ENCODE measurements at places on chromosomes 11 and 22. TPM values are rescaled to one million over a fixed set of nuclear protein-coding genes. Genes with fewer than 3 reads are reported as not detected.

Gene ZP1
- polyA plus RNA-seq: not detected

DNA sequence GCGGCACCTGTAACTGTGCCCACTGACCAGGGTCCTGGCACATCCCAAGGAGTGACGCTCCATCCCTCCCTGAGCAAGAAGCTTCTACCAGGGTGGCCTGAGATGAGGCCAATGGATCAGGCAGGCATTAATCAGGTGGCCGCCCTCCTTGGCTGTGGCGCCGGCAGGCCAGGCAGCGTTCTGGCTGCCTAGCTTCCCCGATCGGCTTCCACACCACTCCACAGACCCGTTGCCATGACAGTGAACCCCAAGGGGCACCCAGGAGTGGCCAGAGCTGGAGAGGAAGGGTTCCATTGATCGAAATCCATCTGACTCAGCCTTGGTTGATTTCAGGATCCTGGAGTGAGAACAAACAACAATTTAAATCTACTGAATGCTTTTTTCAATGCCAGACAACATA, 20.5 kb downstream of the LRRC55 start:
- DNase-seq: no peak

DNA sequence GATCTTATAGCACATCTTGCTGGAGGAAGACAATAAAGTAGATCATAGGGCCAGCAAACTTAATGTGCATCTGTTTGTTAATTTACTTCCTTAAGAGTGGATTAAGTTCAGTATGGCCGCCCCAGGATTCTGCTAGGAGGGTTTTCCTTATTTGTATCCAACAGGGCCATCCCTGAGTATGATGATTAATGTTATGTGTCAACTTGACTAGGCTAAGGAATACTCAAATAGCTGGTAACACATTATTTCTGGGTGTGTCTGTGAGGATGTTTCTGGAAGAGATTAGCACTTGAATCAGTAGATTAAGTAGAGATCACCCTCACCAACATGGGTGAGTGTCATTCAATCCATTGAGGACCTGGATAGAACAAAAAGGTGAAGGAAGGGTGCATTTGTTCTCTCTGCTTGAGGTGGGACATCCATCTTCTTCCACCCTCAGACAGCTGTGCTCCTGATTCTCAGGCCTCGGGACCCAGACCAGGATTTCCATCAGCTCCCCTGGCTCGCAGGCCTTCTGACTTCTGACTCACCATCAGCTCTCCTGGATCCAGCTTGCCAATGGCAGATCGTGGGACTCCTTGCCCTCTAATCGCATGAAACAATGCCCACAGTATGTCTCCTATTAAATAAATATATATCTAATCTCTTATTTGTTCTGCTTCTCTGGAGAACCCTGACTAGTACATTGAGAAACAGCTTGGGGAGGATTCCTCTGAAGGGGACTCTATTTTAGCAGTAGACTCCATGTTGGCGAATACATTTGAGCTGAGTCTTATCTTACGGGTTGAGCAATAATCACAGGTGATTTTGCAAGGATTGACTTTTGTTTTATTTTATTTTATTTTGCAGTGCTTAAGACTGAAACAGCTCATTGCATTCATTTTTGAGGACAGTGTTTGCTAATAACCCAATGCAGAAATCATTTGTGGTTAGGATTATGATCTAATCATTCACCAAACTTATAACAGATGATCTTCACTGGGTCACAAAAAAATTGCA, 9.0 kb upstream of the ZBTB44 start:
- DNase-seq: no peak

DNA sequence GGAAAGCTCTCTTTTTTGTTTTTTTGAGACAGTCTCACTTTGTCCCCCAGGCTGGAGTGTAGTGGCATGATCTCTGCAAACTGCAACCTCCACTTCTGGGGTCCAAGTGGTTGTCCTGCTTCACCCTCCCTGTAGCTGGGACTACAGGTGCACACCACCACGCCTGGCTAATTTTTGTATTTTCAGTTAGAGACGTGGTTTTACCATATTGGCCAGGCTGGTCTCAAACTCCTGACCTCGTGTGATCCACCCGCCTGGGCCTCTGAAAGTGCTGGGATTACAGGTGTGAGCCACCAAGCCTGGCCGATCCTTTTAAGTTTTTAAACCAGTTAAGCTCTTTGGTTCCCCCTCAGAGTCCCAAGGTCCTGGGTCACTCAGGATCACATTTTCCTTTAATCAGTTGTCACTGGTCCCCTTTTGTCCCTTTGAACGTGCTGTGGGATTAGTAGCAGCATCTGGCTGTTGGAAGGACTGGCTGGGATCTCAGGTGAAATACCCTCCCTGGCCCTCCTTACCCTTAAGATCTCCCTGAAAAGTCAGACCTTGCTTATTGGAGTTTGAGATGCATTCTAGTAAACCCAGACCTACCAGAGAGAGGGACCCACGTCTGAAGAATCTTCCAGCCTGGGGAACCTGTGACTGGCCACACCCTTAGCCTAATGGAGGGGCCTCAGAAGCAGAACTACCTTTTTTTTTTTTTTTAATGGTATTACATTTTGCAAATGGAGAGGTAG, 8.1 kb downstream of the MALAT1 start:
- peak; percentile 91 for DNase-seq

Gene EHF
- polyA plus RNA-seq: 4.7 TPM

DNA sequence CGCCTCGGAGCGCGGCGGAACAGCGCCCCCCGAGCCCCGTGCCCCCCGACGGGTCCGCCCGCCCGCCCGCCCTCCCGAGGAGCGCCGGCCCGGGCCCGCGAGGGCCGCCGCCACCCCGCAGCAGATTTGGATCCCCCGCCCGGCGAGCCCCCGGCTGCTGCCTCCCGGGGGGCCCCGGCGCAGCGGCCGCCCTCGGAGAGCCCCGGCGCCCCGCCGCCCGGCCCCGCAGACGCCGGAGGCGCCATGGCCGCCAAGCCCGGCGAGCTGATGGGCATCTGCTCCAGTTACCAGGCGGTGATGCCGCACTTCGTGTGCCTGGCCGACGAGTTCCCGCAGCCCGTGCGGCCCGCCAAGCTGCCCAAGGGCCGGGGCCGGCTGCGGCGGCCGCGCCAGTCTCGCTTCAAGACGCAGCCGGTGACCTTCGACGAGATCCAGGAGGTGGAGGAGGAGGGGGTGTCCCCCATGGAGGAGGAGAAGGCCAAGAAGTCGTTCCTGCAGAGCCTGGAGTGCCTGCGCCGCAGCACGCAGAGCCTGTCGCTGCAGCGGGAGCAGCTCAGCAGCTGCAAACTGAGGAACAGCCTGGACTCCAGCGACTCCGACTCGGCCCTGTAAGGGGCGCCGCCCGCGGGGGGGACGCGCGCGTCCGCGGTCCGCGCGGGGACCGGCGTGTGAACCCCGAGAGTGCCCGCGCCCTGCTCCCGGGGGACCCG, 380 bp downstream of the C11orf96 start:
- peak; percentile 75 for DNase-seq

Gene DUSP8
- polyA plus RNA-seq: 1.9 TPM

DNA sequence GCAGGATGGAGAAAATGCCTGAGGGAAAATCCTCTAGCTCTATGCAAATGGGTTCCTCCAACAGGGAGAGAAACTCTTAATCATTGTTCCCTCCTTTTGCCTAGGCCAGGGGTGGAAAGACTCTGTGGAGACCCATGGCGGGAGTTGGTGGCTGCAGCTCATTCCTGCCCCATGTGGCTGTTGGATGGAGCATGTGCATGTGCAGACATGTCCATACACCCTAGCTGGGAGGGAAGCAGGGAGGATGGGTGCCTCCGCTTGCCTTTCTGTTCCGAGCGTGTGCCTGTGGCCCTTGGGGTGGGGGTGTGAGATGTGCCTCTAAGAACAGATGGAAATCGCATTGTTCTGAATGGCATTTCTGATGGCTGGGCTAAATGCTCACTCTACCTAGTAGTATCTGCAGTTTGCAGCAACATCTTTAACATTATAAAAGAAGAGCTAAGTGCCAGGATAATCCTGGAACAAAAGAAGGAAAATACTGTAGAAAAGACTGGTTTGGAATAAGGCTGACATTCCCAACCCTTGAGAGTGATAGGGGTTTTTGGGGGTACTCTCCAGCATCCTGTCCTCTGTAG, 31.7 kb downstream of the METTL15 start:
- DNase-seq: no peak

Gene CNGA4
- not detected for polyA plus RNA-seq

GRCh38 chr22:37144180-37144554, 5.5 kb downstream of the IL2RB start:
- DNase-seq: peak; percentile 54

Gene KCNE3
- polyA plus RNA-seq: 15.9 TPM

Gene GP1BB
- polyA plus RNA-seq: 4.1 TPM

Gene A4GALT
- 76.2 TPM for polyA plus RNA-seq

DNA sequence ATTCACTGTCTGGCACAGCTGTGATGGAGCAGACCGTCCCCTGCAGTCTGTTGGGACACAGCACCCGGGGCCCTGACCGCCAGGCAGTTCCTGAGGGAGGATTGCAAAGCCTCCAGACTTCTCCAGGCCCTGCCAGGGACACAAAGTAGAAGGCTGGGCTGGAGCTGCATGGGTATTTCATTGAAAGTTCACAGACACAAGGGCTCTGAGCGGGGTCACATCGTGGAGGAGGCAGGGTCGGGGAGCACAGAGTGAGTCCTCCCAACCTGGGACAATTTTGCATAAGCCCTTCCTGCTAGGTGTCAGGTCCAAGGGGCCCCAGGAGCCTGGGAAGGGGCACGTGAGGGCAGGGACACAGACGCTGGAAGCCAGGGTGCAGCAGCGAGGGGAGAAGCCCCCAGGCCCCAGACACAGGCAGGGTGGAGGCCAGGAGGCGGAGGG, 15.7 kb downstream of the IFITM10 start:
- DNase-seq: no peak

- peak; percentile 36 for DNase-seq
Observed at GRCh38 chr11:64918017-64918416, 1.0 kb upstream of the ATG2A start.

Gene E2F8
- not detected for polyA plus RNA-seq

DNA sequence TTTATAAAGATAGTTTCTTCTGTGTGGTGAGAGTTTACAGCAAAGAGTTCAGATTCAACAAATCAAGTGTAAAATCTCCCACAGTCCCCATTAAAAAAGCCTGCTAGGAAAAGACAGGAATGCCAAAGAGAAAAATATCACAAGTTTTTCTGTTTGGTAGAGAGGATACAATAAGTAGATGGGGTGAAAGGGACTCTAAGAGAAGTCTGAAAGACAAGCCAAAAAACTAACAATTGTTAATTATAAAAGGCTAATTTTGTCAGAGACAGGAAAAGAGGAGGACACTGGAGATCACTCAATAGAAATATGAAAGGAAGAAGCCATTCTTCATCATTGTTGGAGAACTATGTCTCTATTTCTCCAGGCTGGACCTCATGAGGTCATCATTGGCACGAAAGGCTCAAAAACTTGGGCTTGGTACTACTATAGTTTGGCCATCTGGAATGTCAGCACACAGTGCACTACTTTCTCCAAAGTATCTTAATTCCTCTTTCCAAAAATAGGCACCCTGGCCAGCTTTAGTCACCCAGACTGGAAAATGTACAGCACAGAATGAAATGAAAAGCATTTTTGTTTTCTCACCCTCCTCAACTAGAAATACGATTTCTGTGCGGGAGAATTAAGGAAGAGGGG, 531 bp upstream of the SOX6 start:
- no peak for DNase-seq

DNA sequence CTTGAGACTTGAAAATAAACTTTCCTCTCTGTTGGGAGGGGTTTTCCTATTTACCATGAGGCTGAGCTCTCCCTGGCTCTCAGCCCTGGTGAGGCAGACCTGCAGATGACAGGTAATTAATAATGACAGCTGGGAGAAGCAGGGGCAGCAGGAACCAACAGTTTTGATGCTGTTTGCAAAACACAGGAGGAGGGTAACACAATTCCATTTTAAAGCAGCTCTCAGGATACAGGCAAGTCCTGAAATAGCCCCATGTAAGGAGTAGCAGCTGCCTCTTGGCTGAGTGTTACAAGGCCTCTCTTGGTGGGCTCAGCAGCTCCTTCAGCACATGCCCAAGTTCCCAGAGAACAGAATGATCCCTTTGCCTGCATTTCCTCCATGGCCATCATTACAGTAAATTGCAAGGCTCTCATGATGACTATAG, 13.3 kb downstream of the PARVA start:
- DNase-seq: peak; percentile 40

DNA sequence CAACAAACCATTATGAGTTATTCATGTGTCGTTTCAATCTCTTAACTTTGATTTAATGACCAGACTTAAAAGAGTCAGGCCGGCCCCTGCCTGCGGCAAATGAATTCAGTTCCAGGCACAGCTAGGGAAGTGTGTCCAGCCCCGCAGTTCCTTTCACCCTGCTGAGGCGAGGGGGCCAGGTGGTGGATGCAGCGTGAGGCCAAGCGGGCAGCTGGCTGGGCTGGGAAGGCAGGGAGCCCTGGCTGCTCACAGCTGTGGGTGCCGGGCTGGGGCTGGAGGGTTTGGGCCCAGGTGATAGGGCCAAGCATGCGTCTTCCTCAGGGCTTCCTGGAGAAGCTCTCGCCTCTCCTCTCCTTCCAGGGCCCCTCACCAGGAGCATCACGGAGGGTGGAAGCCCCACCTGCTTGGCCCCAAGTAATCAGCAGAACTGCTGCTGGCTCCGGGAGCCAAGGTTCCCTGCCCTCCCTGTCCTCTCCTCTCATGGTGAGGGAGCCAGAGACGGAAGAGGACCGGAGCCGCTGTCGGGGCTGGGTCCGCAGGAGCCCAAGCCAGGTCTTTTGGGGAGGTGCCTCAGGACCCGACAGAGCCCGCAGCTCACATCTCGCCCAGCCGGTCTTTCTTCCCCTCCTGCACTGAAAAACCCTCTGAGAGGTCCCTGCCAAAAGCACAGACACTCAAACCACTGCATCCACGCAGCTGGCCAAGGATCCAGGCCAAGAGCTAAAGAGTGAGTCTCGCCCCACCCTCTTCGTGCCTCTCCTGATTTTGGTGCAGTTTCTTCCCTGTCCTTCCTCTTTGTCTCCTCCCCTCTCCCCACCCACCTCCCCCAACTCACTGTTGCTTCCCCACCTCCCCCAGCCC, 97.0 kb downstream of the ST3GAL4 start:
- DNase-seq: no peak

- no peak for DNase-seq
Observed at GRCh38 chr11:17791144-17791543, 56.6 kb downstream of the KCNC1 start.

- DNase-seq: peak; percentile 19
Observed at GRCh38 chr11:65790104-65790901, 3.4 kb downstream of the OVOL1 start.

GRCh38 chr22:47102081-47102480, 339.6 kb downstream of the TBC1D22A start:
- peak; percentile 42 for DNase-seq

DNA sequence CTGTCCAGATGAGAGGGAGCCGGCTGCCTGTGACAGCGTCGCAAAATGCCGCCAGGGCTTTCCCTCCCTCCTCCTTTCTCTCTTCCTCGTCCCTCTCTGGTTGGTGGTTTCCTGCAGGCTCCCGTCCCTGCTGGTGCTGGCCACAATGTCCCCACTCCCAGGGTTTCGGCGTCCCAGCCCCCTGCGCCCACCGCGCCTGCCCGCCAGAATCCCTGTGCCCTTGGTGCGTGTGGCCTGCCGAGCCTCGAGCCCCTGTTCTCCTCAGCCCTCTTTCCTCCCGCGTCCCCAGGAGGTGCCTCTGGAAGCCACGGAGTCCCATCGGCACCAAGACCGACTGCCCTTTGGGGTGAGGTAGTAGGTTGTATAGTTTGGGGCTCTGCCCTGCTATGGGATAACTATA, 37.9 kb upstream of the PPARA start:
- DNase-seq: no peak

Gene C11orf97
- 1.5 TPM for polyA plus RNA-seq
